ENCODE measurements at places on chromosomes 7 and 10.

- DNase-seq, result peak; percentile 53
Measured at GRCh38 chr7:95434557-95435421, at the start of gene PON2. PON2 (minus strand) TSS chr7:95435028; CDS start chr7:95434951, 77 bp downstream.

GRCh38 chr7:134044682-134045081 is 82.5 kb upstream of the LRGUK start:
- DNase-seq, result no peak

- DNase-seq, result no peak
Measured at GRCh38 chr7:79652619-79653018, 199.2 kb upstream of the MAGI2 start.

GRCh38 chr10:112022196-112022595 is 161.4 kb downstream of the GPAM start:
- no peak for DNase-seq

- no peak for DNase-seq
Measured at GRCh38 chr7:22333680-22334141, 23.2 kb downstream of the RAPGEF5 start.

DNA sequence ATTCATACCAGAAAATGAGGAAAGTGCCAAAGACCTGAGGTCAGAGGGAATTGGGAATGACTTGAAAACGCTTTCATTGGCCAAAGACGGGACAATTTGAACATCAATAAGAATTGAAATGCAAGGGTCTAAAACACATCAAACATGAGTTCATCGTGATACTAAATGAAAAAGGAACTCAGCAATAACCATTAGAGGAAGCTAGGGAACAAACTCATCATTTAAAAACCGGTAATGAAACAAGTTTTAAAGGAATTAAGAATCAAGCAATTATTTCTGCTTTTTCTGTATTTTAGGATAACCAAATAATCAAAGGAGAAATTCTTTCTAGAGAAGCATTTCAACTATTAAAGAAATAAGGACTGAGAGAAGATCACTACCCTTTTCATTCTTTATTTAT is 303.1 kb downstream of the ARHGAP12 start:
- DNase-seq, result no peak

DNA sequence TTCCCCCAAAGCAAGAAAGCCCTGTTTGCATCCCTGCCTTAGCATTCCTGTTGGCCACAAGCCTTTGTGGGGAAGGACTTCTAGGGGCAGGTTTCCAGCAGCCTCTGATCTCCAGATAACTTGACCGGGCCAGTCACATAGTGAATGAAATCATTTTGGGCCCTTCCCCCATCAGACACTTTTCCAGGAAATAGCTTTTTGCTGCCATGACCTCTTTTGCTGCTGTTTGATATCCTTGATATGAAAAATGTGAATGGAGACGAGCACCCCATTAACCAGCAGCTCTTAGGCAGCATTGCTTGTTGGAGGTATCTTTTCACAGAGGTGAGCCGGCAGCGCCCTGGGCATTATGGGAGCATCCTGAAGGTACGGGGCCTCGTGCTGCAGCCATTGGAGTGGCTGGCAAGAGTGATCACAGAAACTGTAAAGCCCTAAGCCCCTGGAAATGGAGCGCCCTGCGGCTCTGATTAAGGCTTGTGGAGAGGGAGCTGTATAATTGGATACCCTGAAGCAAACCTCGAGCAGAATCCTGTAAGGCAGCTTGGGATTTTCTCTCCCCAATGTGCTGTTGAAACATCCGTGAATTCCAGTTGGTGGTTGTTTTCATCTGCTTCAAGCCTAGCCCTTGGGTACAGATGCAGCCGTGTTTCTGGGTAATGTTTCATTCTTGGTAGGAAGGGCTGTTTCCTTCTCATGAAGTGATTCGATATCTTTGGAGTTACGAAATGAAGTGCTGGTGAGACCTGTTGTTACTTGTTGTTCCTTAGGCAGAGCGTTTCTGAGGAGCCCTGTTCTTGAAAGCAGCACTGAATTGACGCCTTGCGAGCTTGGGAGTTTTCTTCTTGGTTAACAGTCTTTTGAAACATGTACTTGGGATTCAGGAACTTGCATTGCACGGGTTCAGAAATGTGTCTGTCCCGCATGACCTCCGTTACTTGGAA is 179.0 kb downstream of the PTEN start:
- DNase-seq, result no peak

DNA sequence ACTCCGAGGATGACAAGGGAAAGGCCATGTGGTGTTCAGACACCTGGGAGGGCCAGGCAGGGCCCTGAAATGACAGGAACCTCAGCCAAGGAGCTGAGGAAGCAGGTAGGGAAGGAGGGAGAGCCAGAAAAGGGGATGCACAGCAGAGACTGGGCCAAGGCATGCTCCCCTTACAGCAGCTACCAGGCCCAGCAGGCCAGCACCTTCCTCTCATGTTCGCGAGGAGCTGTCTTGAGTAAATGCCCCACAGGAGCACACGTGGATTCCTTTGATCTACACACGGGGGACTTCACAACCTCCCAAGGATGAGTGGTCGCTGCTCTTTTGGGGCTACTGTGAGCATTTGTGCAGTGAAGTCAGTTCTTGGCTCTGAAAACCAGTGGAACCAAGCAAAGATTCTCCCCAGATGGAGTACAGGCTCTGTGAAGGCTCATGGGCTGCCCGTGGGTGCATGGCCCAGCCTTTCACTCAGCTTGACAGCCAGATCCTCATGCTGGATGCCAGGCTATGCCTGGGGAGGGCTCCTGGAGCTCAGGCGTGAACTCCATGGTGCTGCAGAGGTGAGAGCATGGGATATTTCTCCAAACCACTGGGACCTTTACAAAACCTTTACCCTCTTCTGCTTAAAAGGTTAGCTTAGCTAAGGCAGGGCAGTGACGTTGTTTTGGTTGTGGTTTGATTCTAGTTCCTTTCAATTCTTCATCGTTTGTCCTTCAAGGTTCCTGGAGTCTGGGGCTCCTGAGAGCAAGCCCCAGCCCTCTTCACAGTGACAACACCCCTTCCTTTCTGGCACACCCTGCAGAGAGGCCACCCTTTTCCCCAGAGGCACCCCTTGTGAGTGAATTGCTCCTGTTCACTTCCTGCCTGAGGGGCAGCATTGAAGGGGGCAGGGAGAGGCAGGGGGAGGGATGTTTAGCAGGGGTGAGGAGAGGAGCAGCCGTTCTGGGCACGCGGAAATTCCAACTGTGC is 74.2 kb upstream of the ZPBP start:
- DNase-seq, result no peak

GRCh38 chr10:33739031-33739430 is 404.6 kb upstream of the NRP1 start:
- no peak for DNase-seq

- DNase-seq, result no peak
Measured at GRCh38 chr10:89521368-89521767, 14.0 kb downstream of the SLC16A12 start.

- no peak for DNase-seq
Measured at GRCh38 chr10:113060201-113061053, 110.4 kb downstream of the TCF7L2 start.

DNA sequence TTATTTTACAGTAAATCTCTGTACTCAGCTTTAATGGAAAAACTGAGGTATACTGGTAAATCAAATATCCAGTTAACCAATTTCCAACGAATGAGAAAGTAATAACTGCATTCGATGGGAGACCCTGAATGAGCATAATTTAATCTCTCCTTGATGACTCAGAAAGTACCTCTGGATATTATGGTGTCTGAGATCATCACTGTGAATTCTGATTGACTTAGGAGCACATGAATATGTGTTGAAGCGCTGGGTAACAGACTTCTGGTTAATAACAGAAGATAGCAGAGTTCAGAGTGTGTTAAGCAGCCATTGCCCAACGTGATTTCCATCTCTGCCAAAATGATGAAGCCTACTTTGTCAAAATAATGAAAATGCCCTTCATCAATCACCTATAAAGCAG is 116.6 kb downstream of the NRP1 start:
- no peak for DNase-seq

GRCh38 chr10:118341791-118342637 is at the start of gene FAM204A:
FAM204A (minus strand) TSS chr10:118342324; CDS start chr10:118336415, 5,909 bp downstream.
- peak; percentile 75 for DNase-seq

DNA sequence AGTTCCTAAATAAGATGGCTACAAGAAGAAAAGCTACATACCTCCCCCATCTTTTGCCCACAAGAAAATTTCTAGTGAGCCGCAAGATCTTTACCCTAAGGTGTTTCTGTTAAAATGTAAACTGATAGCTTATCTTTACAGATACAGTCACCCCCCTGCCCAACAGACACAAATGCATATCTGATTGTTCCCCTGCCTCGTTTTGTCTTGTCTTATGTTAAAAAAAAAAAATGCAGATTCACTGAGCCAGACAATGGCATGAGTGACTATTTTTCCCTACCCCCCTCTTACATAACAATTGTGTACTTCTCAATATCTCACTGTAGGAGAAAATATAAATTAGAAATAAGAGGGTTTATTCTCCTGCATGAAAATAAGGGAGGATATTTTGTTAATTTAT is 8.5 kb downstream of the ZNF138 start:
- DNase-seq, result no peak

DNA sequence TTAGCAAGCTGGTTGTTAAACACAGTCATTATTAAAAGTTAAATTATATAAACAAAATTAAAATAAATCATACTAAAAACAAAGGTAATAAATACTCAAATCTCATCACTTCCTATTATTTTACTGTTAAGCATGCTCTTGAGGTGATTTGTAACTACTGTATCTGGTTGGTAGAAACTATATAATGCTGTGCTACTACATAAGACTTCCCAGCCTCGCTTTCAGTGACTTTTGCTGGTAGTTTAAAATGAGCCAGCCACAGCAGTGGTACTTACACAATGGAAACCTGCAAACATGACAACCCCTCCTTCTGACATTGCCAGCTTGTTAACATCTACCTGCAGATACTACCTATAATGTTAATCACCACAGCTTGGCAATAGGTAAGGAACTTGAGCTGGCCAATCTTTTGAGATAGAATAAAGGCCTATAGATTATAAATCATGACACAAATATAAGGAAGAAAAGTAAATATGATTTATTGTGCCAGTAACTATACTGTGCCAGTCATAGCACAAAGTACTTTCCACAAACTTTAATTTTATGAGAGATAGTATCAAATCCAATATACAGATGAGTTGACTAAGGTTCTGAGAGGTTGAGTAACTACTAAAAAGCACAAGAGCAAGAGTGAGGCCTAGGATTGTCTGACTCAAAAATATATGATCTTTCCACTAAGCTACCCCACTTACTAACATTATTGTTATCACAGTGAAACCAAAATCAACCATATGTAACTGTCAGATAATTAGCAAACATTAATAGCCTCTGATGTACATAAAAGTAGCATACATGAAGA is 181.1 kb upstream of the ASAH2 start:
- DNase-seq, result no peak

GRCh38 chr10:47104151-47104605 is 192.9 kb downstream of the PTPN20 start:
- no peak for DNase-seq

DNA sequence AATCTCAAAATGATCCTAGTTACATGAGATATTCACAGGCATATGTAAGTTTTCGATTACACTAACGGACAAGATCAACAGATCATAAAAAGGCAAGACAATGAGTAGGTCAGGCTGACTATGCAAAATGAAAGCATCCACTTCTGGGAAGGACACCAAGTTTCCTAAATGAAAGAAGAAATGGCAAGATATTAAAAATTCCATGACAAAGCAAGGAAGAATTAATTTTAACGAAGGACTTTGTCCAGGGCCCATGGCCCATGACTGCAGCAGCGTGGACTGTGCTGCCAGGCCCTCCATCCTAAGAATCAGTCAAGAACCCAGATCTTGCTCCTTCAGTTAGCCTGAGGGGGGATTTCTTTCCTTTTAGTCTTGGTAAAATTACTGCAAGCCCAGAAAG is 182.4 kb upstream of the FRMD4A start:
- no peak for DNase-seq

- no peak for DNase-seq
Measured at GRCh38 chr7:134878746-134879357, 99.4 kb downstream of the CALD1 start.

- DNase-seq, result no peak
Measured at GRCh38 chr7:127881564-127881963, 149.7 kb downstream of the LRRC4 start.

DNA sequence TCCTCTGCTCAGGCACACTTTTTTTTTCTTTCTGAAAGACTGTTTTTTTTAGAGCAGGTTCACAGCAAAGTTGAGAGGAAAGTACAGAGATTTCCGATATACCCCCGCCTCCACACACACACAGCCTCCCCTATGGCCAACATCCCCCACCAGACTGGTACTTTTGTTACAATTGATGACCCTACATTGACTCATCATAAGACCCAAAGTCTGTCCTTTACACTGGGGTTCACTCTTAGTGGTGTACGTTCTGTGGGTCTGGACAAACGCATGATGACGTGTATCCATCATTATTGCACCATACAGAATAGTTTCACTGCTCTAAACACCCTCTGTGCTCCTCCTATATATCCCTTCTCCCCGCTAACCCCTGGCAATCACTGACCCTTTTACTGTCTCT is 107.7 kb downstream of the RBM20 start:
- no peak for DNase-seq

DNA sequence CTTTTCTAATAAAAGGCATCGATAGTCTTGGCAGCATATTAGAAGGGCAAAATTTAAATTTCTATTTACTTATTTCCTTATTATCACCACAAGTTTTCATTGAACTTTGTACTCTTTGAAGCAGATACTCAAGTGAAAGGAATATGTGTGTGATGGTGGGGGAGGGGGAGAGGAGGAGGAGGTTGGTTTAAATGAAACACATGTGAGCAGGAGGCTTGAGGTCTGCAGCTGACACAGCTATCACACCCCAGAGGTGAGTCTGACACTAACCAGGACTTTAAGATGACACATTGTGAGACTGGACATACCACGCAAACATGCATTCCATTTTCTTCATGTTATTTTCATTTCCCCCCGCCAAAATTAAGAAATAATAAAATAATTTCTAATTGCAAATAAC is 63.3 kb downstream of the CTTNBP2 start:
- no peak for DNase-seq

- DNase-seq, result no peak
Measured at GRCh38 chr10:78416031-78417011, 382.7 kb downstream of the RPS24 start.

DNA sequence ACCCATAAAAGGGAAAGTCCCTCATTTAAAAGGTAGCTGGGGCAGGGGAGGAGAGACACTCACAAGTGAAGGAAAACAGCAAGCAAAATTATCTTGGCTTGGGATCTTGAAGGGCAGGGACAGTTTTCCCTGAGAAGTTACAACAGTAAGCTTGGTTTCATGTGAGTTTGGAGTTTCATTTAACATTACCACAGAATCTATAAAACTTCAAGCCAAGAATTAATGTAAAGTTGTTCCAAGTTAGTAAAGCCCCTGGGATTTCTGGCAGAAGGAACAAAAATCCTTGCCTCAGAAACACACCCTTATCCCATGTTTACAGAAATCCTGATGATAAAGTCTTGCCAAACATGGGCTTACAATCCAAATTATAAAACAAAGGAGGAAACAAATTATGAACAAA is 19.2 kb downstream of the CRPPA start:
- DNase-seq, result no peak

DNA sequence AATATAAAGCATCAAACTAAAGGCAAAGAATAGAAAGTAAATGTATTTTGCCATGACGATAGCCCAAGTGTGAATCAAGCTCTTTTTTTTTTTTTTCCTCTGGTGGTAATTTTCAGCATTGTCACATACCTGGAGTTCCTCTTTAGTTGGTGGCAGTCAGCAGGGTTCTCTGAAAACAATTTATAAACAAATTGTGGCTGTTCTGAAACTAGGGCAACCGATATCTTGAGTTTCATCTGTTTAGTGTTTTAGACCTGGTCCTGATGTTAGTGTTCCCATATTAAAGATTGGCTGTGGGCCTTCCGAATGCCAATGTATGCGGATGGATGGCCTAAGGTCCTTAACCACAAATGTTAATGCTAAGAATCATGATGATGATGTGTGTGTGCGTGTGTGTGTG is 713.1 kb downstream of the GATA3 start:
- no peak for DNase-seq

- no peak for DNase-seq
Measured at GRCh38 chr7:22093001-22093400, 147.3 kb upstream of the CDCA7L start.

Measured in COR-L47 (cell line).